Endothelial cell (in vitro differentiated cells): ENCODE measurements at places on chromosomes 6 and 20. TPM values are rescaled to one million over a fixed set of nuclear protein-coding genes. Genes with fewer than 3 reads are reported as not detected.

The ZC3H12D gene
- total RNA-seq: 0.72 TPM

GRCh38 chr20:24646321-24646720 is 176.9 kb downstream of the SYNDIG1 start:
- no peak overlapping the region for H3K27ac ChIP-seq
- no peak for DNase-seq
- H3K4me3 ChIP-seq: no peak overlapping the region
- no peaks in the 10 kb centered on the region for H3K36me3 ChIP-seq
- H3K27me3 ChIP-seq: peaks cover 3% of the 10 kb centered on the region
- H3K4me1 ChIP-seq: peaks cover 12% of the 10 kb centered on the region

The KHDC3L gene
- total RNA-seq: not detected

GRCh38 chr6:29619578-29620160 is 13.3 kb downstream of the GABBR1 start:
- H3K27ac ChIP-seq: peak overlapping the region; percentile 62
- peaks cover 57% of the 10 kb centered on the region for H3K36me3 ChIP-seq
- no peaks in the 10 kb centered on the region for H3K27me3 ChIP-seq
- peak overlapping the region; percentile 6 for H3K4me3 ChIP-seq

DNA sequence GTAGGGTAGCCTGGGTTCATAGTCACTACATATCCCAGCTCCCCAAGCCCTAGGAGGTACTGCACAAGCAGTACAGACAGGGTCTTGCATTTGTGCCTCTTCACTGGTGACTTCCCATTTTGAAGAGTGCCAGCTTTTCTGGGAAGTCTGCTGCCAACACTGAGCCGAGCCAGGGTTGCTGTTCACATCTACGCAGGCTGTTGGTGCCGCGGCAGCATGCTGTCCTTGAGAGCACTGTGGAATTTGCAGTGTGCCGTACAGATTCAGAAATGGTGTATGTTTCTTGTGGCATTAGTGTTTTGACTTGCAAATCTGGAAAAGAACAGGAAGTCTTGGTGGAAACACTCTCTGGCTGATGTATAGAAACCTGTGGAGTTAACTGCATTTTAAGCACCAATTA is 67.5 kb downstream of the JARID2 start:
- no peak for DNase-seq
- H3K27ac ChIP-seq: peak overlapping the region; percentile 19
- peaks cover 1% of the 10 kb centered on the region for H3K27me3 ChIP-seq
- H3K36me3 ChIP-seq: no peaks in the 10 kb centered on the region
- H3K4me3 ChIP-seq: no peak overlapping the region

GRCh38 chr20:49513517-49513916 is 31.0 kb upstream of the KCNB1 start:
- no peak overlapping the region for H3K27ac ChIP-seq
- no peak overlapping the region for H3K4me3 ChIP-seq
- H3K27me3 ChIP-seq: peaks cover 1% of the 10 kb centered on the region
- H3K4me1 ChIP-seq: peaks cover 3% of the 10 kb centered on the region
- DNase-seq: no peak
- H3K36me3 ChIP-seq: peaks cover 5% of the 10 kb centered on the region

The CDSN gene
- total RNA-seq: not detected

DNA sequence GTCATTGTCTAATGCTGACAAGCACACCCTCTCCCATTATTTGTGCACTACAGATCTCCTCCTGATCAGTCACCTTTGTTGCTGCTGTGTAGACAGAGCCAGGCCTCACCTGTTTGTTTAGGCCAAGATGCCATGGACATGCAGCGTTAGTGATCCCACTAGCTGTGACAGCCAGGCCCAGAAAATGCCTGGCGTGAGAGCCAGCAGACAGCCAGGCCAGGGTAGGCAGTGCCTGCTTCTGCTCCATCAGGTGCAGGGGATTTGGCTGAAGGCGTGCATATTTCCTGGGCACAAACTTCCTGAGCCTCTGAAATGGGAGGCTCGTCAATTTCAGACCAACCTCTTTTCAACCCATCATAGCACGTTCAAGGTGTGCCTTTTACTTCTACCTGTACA is 27.3 kb downstream of the MANBAL start:
- H3K27me3 ChIP-seq: peaks cover 5% of the 10 kb centered on the region
- H3K27ac ChIP-seq: no peak overlapping the region
- H3K4me1 ChIP-seq: peaks cover 27% of the 10 kb centered on the region
- H3K36me3 ChIP-seq: peaks cover 22% of the 10 kb centered on the region
- DNase-seq: no peak

The NUDT3 gene
- 52.0 TPM for total RNA-seq

- H3K27ac ChIP-seq: no peak overlapping the region
- DNase-seq: no peak
- H3K27me3 ChIP-seq: peaks cover 1% of the 10 kb centered on the region
- peaks cover 5% of the 10 kb centered on the region for H3K36me3 ChIP-seq
- H3K4me1 ChIP-seq: peaks cover 8% of the 10 kb centered on the region
Measured at GRCh38 chr20:18395544-18395943, 71.3 kb downstream of the DZANK1 start.

The PLCB4 gene
- total RNA-seq: 10.5 TPM

GRCh38 chr6:72835749-72836148 is 213.9 kb downstream of the KCNQ5 start:
- H3K27me3 ChIP-seq: no peaks in the 10 kb centered on the region
- no peak for DNase-seq
- no peak overlapping the region for H3K27ac ChIP-seq
- no peak overlapping the region for H3K4me3 ChIP-seq

DNA sequence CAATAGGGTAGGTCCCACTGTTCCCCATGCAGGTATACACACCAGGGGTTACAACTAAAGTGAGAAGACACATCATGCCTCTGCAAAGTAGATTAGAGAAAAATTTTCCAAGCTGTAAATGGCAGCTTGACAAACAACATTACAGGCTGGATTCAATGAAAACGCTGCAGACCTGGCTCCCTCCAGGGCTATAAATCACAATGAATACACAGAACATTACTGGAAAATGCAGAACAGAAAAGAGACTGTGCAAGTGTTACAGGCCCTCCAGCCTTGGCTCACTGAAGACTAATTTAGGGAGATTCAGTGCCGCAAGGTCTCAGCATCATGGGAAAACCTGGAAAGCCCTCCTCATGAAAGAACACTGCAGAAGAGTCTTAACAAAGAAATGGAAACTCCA is 207.8 kb downstream of the KHDC1L start:
- no peak for DNase-seq

The ASIP gene
- total RNA-seq: not detected

- peaks cover 10% of the 10 kb centered on the region for H3K36me3 ChIP-seq
- H3K27ac ChIP-seq: no peak overlapping the region
- H3K4me3 ChIP-seq: no peak overlapping the region
- H3K4me1 ChIP-seq: peaks cover 11% of the 10 kb centered on the region
- no peak for DNase-seq
Measured at GRCh38 chr6:144583614-144583954, 298.4 kb downstream of the UTRN start.

DNA sequence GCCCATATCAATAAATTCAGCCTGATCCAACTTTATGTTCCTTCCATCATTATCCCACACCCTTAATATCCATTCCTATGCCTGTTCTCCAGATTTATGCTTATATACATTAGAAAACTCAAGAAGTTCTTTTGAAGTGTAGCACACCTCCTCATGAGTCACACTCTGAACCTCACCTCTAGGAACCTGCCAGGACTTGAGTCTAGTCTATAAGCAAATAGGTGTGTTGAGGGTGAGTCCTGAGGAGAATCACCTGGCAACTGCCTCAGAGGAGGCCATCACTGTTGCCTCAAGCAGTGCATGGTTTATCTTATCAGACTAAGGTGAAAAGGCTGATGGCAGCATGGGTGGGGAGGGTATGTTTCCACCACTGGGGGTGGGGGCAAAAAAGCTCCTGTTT is 496.7 kb downstream of the C6orf118 start:
- H3K27me3 ChIP-seq: no peaks in the 10 kb centered on the region
- no peak for DNase-seq
- H3K36me3 ChIP-seq: peaks cover 4% of the 10 kb centered on the region
- no peaks in the 10 kb centered on the region for H3K4me1 ChIP-seq

The MICB gene
- total RNA-seq: 3.6 TPM

- H3K4me3 ChIP-seq: no peak overlapping the region
- H3K27ac ChIP-seq: no peak overlapping the region
- no peak for DNase-seq
- no peaks in the 10 kb centered on the region for H3K4me1 ChIP-seq
- no peaks in the 10 kb centered on the region for H3K36me3 ChIP-seq
- peaks cover 6% of the 10 kb centered on the region for H3K27me3 ChIP-seq
Measured at GRCh38 chr6:160141001-160141726, 19.5 kb downstream of the SLC22A1 start.

The C20orf204 gene
- 14.2 TPM for total RNA-seq

DNA sequence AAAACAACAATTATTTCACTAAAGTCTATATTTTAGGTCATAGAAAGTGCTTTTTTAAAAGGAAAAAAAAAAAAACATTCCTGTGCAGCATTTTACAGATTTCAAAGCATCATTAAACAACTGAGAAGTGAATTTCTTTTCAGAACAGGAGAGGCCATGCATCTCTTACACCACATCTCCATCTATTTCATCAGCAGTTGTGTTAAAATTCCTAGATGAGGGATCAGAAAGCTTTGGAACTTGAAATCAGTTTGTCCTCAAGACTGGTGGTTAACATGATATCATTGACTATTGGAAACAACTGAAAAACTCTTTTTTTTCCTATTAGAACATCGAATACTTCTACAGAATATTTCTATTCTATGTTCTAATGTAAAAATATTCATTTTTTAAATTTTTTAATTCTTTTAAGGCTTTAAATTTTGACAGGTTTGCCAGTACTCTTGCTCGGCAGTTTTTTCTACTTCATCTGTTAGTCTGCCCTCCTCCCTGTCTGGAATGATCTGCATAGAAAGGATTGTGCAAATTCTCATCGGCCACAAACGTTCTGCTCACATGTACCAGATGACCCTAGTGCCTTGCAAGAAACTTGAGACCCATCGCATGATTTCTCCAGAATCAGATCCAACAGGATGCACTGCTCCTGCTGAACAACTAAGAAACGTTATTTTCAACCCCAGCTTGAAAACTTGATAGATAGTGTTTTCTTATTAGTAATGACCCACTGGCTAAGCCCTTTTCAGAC is 411.0 kb upstream of the AGPAT4 start:
- H3K4me3 ChIP-seq: no peak overlapping the region
- DNase-seq: no peak
- H3K27me3 ChIP-seq: no peaks in the 10 kb centered on the region
- no peak overlapping the region for H3K27ac ChIP-seq
- no peaks in the 10 kb centered on the region for H3K4me1 ChIP-seq
- H3K36me3 ChIP-seq: no peaks in the 10 kb centered on the region

GRCh38 chr20:37152284-37152683 is 26.8 kb upstream of the RPN2 start:
- no peaks in the 10 kb centered on the region for H3K4me1 ChIP-seq
- H3K4me3 ChIP-seq: no peak overlapping the region
- H3K27me3 ChIP-seq: no peaks in the 10 kb centered on the region
- no peak overlapping the region for H3K27ac ChIP-seq
- peaks cover 4% of the 10 kb centered on the region for H3K36me3 ChIP-seq

GRCh38 chr20:549722-550496 is 6.3 kb upstream of the CSNK2A1 start:
- peaks cover 7% of the 10 kb centered on the region for H3K4me1 ChIP-seq
- H3K4me3 ChIP-seq: no peak overlapping the region

DNA sequence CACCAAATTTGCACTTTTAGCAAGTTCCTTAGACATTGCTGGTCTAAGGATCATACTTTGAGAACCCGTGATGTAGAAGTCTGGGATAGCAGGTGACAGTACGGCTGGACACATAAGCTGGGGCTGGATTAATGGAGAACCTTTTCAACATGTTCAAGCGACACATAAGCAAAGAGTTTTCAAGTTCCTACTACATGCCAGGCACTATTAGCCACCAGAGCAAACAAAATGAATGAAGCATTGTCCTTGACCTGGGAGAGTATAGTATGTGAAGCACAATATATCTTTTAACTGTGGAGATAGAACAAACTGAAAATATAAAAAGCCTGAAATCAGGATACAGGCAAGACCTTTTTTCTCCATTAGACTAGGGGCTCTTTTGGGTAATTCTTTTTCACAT is 102.9 kb downstream of the ADGRG6 start:
- H3K27ac ChIP-seq: no peak overlapping the region
- DNase-seq: no peak
- no peak overlapping the region for H3K4me3 ChIP-seq
- no peaks in the 10 kb centered on the region for H3K27me3 ChIP-seq
- H3K36me3 ChIP-seq: no peaks in the 10 kb centered on the region

DNA sequence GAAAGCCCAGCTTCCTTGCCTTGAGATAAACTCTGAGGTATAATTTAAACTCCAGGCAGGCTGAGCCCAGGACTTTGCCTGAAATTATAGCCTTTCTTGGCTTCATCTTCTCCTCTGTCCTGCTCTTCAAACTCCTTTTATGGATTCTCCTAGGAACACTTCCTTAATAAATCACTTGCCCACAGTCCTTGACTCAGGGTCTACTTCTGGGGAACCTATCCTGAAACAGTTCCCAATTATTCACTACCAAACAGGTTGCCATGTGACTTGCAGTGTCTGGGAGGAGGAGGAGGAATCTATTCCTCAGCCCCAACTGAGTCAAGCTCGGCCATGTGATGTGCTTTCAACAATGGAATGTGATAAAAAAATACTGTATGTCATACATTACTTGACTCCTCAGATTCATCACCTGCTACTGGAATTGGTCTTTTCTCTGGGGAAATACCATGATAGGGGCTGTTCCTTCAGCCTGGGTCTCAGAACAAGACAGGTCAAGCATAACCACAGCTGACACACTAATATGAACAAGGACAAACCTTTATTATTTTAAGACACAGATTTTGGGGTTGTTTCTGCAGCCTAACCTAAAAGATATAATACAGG is 20.5 kb upstream of the CDKN1A start:
- no peak overlapping the region for H3K4me3 ChIP-seq
- H3K27me3 ChIP-seq: no peaks in the 10 kb centered on the region

The CD24 gene
- 796 TPM for total RNA-seq

DNA sequence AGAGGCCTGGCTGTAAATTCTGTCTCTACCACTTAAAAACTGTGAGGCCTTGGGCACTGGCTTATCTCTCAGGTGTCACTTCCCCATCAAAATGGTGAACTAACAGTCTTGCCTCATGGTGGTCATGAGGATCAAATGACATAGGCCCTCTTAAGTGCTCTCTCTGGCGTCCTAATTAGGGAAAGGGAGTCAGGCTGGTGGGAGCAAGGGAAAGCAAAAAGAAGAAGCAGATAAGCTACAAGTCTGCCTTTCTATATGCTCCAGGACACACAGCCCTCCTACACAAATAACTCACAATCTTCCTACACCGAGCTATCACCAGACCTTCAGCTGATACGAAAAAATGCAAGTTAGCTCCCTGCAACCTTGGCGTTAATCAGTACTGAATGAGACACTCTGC is 19.5 kb upstream of the SLC22A16 start:
- no peak for DNase-seq
- H3K4me1 ChIP-seq: peaks cover 8% of the 10 kb centered on the region
- peaks cover 12% of the 10 kb centered on the region for H3K27me3 ChIP-seq
